ENCODE measurements at places on chromosomes 1 and 21.

DNA sequence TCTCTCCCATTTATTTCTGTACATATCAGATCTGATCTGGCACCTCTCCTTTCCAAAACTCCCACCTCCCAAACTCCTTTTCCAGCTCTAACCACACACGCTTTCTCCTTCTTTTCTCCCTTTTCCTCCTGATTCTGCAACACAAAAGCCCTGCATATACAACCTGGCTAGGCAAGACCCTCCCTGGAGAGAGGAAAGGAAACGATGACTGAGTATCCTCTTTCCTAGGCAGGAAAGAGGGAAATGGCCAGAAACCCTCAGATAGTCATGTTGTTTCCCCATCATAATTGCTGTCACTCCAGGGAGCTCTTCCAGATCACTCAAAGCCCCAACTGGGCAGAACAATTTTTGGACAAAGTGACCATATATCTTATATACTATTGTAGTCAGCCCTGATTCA, 32.3 kb upstream of the PRELP start:
- no peak for DNase-seq

DNA sequence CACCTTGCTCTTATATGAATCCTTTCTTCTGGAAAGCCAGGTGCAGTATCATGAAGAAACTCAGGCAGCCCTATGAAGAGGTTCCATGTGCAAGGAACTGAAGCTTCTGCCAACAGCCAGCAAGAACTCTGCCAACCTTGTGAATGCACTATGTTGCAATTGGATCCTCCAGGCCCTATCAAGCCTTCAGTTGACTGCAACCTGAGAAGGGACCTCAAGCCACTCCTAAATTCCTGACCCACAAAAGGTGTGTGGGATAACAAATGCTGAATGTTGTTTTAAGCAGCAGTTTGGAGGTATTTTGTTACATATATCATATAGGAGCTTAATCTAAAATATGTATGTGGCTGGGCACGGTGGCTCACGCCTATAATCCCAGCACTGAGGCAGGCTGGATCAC, 84.0 kb downstream of the RERE start:
- no peak for DNase-seq

- DNase-seq, result no peak
Observed at GRCh38 chr1:22201023-22201422, 58.1 kb upstream of the WNT4 start.

DNA sequence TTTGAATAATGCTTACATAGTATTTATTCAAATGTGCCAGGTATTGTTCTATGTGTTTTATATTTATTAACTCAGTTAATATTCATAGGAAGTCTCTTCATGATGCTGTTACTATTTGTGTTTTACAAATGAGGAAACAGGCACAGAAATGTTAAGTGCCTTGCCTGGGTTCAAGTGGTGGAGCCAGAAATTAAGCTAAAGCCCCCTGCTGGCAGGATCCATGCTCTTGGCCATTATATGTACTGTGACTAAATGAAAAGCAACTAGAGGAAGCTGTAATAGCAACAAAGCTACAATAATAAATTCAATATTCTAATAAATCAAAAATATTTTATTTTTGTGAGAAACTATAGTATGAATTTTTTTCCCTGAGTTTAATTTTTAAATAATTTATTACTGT, 30.0 kb downstream of the IARS2 start:
- no peak for DNase-seq

DNA sequence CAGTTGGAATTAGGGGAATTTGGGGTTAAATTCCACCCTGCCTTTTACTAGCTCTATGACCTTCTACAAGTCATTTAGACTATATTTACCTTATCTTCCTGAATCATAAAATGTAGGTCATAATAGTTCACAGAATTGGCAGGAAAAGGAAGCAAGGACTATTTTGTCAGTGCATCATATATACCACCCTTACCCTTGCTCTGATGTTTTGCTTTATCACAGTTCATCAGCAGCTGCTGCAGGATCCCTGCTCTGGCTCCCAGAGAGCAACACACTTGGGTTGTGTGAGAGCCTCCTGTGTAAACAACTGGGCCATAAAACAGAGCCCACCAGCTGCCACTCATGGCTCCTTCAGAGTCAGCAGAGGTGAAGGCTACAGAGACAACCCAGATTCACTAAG, 631.6 kb upstream of the CAMK1G start:
- DNase-seq, result no peak

DNA sequence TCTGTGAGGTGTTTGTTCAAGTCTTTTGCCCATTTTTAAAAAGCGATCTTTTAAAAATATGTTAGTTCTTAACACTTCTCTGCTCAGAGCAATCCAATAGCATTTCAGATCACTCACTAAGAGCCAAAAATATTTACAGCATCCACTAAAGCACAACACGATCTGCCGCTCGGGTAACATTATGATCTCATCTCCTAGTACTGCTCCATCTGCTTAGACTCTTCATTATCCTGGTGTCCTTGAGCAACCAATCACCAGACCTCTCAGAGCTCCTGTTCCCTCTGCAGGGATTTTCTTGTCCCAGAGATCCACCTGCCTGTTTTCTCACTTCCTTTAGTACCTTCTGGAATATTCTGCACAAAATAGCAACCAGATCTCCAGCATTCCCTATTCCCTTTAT, 235.3 kb upstream of the ESRRG start:
- DNase-seq, result no peak

DNA sequence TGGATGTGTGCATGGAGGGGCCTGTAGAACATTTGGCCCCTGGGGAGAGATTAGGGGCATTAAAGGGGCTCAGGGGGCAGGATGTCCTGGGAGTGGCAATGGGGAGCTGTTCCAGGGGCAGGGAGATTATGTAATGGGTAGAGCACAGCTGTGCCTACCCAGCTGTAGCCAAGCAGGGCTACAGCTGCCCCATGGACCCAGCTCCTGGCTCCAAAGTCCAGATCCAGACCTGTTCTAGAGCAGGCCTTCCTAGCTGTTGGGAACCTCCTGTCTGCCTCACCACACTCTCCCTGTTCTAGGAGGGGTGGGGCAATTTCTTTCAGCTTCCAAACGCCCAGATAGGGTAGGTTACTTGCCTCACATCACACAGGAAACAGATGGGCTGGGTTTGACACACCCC, 5.6 kb downstream of the RPS6KA1 start:
- no peak for DNase-seq

DNA sequence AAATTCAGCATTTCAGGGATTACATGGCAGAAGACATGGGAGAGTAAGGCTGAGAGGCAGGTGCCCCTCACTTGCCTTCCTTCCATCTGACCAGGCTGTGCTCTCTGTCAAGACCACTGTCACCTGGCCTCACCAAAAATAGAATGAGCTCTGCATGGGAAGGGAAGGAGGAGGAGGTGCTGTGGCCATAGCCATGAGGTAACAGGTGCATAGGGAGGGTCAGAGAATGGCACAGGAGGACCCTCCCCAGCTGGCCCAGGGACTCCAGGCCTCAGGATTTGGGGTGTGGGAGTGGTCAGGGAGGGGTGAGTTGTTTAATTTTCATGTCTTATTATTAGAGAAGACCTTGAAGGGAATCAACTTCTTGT, 192.3 kb downstream of the FCRL5 start:
- no peak for DNase-seq

GRCh38 chr1:84960371-84960770, 36.5 kb downstream of the MCOLN2 start:
- no peak for DNase-seq

GRCh38 chr1:186708694-186709097, 28.5 kb upstream of the PTGS2 start:
- no peak for DNase-seq

DNA sequence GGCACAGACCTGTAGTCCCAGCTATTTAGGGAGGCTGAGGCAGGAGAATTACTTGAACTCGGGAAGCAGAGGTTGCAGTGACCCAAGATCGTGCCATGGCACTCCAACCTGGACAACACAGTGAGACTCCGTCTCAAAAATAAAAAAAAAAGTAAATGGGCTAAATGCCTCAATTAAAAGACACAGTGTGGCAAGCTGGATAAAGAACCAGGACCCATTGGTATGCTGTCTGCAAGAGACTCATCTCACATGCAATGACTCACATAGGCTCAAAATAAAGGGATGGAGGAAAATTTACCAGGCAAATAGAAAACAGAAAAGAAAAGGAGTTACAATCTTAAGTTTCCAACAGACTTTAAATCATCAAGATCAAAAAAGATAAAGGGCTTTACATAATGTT, 40.3 kb downstream of the ACBD6 start:
- no peak for DNase-seq

- no peak for DNase-seq
Observed at GRCh38 chr1:118388301-118388959, 203.4 kb upstream of the SPAG17 start.

DNA sequence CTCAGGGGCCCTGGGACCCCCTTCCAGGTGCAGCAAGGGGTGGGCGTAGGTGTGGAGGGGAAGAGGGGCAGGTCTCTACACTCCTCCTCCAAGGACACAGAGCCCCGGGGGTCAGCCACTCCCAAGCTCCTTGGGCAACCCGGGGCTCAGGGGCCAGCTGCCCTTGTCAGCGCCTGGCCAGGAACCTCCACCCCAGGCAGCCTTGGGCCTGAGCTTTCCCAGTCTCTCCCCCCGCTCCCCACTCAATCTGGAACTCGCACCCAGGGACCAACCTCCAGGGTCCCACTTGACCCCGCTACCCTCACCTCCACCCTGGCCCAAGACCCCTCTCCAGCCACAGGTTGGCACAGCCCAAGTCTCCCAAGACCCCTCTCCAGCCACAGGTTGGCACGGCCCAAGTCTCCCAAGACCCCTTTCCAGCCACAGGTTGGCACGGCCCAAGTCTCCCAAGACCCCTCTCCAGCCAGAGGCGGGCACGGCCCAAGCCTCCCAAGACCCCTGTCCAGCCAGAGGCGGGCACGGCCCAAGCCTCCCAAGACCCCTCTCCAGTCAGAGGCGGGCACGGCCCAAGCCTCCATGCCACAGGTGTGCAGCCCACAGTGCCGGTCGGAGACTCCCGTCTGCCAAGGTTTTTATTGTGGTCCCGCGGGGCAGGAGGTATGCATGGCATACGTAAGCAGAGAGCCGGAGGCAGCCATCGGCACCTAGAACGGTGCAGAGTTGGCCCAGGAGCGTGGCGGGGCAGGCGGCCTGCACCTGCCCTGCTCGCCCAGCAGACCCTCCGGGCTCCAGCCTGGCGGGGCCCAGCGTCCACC, 3.0 kb downstream of the TNFRSF4 start:
- no peak for DNase-seq

GRCh38 chr1:200550367-200550766, 70.2 kb downstream of the KIF14 start:
- DNase-seq, result no peak

DNA sequence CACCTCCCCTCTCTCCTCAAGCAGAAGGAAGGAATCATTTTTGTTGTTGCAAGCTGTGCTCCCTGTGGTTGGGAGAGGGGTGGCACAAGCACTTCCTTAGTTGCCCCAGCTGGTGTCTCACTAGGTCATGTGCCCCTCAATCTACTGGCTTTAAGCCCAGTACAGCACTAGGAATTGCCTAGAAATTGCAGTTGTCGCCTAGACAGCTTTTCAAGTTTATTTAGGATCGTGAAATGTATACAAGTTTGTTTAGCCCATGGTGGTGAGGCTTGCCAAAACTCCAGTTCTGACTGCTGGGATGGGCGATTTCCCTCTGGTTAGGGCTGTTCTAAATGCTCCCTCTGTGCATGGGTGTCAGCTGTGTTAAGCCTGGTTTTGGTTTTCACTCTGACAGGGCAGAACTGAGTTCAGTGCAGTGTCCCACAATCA, 126.8 kb upstream of the ZNF644 start:
- no peak for DNase-seq

- no peak for DNase-seq
Observed at GRCh38 chr1:239164451-239165180, 221.8 kb upstream of the CHRM3 start.

GRCh38 chr1:206843626-206844025, 21.8 kb upstream of the IL20 start:
- DNase-seq, result no peak

- DNase-seq, result no peak
Observed at GRCh38 chr1:5908461-5909375, 83.5 kb downstream of the NPHP4 start.

- DNase-seq, result no peak
Observed at GRCh38 chr1:53214376-53214940, 6.0 kb downstream of the CZIB start.

- DNase-seq, result no peak
Observed at GRCh38 chr1:205068457-205069040, 15.7 kb downstream of the TMEM81 start.

- no peak for DNase-seq
Observed at GRCh38 chr1:58815686-58816071, 31.8 kb upstream of the JUN start.

DNA sequence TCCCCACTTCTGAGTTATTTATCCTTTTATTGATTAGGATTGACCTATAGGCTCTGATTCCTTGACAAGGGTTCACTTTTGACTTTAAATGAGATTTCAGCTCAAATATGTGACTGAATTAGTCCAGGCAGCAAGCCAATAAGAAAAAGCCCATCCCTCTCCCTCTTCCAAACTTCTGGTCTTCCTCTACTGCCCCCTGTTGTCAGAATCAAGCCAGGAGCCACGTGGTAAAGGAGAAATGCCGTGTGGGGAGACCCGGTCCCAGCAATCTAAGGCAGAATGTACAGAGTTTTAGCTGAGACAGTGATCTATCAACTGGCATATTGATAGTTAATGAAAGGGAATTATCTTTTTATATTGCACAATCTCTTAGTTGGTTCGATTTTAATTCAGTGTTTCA, 5.2 kb downstream of the ADAMTS5 start:
- DNase-seq, result no peak

GRCh38 chr1:31855038-31855845, 39.4 kb upstream of the SPOCD1 start:
- DNase-seq, result no peak

DNA sequence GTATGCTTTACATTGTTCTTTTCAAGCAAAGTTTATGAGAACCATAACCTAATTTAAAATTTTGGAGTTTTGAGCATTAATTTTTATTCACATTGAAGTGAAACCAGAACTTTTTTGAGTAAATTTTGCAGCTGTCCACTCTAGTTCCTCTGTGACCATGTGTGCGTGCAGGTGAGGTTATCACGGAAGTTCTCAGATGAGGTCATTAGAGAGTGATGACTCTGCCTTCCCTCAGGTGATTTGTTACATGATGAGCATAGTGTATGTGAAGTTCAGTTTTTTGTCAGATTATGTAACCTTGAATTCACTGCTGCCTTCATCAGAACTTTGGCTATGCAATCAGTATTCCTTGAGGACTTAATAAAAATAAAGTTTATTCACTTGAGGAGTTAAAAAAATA, 828.2 kb downstream of the ADGRL2 start:
- no peak for DNase-seq

DNA sequence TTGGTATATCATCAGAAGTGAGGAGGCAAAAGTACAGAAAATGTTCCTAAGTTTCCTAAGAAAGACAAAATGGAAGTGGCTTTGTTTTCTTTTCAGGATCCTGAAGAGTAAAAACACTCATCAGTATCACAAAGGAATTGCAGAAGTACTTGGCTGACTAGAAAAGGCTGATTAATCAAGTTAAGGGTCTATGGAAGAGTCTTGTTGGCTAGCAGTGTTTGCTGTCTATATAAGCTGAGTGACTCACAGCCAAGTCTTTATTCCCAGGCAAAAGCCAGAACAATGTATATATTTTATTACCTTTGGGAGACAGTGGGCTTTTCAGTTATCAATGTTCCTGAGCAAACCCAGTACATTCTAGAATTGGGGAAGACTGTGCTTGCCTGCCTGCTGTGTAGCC, 777.0 kb downstream of the PLA2G4A start:
- DNase-seq, result no peak

GRCh38 chr1:242023805-242024204, 24.9 kb upstream of the MAP1LC3C start:
- DNase-seq, result no peak

Measured in stimulated activated CD4-positive, alpha-beta T cell treated with anti-CD3 and anti-CD28 coated beads, TNF-alpha, amount 100 ng/mL, for 48 hours (primary cell).